ENCODE measurements at places on chromosomes 2 and 18.

DNA sequence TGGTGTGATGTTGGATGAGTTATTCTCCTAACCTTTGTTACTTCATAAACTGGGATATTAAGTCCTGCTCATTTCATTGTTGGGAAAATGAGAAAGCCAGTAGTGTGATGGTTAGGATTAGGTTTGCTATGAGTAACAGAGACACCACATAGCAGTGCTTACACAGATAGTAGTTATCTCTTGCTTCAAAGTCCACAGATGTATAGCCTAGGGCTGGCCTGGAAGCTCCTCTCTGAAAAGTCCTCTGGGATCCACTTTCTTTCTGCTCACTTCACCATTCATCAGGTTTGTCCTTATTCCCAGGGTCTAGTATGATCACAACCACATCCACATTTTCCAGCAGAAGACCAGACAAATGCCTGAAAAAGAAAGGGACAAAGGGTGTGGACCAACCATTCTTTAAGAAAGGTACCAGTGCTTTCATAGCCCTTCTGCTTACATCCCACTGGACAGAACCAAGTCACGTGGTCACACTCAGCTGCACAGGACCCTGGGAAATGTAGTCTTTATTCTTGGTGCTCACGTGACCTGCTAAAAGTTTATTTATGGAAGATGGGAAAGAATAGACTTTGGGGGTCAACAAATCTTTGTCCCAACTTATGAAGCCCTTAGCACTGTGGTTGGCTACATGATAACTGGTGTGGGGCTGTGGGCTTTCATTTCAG, 108.9 kb downstream of the INSIG2 start:
- no peak for DNase-seq

GRCh38 chr2:69947325-69947931, 14.0 kb downstream of the ASPRV1 start:
- DNase-seq: no peak

DNA sequence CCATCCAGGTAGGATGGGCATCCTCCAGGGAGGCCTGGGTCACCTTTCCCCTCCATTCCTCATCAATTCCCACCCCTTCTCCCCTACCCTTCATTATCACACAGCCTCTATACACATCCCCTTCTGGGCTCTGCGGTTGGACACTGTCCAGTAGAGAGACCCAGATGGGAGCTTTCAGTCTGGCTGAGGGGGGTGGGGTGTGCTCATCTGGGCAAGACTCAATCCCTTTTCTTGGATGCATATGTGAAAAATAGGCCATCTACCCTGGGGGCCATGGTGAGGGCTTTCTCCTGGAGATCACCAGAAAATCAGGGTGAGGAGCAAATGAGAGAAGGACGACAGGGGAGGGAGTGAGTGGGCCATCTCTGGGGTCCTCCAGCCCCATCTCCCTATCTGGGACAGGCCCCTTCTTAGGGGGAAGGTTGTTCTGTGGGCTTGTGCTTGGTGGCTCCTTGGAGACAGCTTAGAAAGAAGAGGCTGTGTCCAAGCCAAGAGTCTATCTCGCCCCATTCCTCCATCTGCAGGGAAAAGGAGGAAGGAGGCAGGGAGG, 160.1 kb downstream of the DYSF start:
- no peak for DNase-seq

- DNase-seq: no peak
Observed at GRCh38 chr18:9947248-9947647, 33.4 kb downstream of the VAPA start.

- no peak for DNase-seq
Observed at GRCh38 chr2:188604579-188604978, 312.9 kb downstream of the GULP1 start.

DNA sequence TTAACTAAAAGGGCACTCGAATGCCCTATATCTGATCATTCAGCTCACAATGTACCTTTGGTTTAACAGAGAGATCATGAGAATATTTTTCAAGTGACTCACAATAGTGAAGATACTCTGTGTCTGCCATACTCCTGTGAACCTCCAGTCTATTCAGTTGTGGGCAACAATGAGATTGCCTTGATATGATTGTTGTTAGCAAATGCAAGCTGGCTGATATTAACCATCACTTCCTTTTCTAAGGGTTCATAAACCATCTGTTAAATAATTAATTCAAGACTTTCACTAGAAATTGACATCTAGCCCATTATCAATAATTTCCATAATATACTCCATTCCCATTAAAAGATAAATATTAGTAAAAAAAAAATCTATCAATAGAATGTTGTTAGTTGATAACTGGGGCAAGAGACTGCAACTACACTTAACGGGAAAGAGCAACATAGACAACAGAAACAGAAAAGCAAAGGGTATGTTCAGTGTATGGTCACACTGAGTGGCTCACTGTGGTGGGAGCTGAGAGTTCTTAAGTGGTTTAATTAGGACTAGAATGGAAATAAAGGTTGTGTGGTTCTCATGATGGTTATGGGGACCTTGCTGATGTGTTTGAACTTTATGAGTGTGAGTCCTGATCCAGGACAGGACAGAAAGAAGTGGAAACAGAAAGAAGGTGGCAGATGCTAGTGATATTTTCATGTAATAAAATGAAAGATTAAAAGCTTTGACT, 11.9 kb downstream of the IL18RAP start:
- DNase-seq: no peak

- no peak for DNase-seq
Observed at GRCh38 chr2:9527995-9528787, 27.4 kb downstream of the ADAM17 start.

GRCh38 chr2:32427672-32428610, 71.1 kb downstream of the BIRC6 start:
- no peak for DNase-seq

DNA sequence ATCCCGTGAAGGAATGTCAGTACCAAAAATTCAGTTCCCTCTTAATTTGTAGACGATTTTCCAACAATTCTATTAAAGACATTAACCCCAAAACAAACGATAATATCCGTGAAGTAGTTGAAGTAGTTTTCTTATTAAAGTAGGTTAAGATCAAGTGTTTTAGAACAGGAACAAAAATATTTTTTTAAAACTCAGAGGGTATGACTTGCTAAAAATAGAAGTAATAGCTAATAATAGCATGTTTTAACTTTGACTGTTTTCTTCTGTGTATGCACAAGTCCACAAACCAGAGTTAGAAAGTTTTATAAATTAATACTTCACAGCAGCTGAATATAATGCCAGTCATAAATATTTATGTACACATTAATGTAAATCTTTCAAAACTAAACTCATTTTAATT, 2.4 kb downstream of the DNAJC10 start:
- no peak for DNase-seq

GRCh38 chr18:44123743-44124142, 556.9 kb upstream of the SETBP1 start:
- no peak for DNase-seq

GRCh38 chr2:223269386-223269785, 217.4 kb downstream of the KCNE4 start:
- DNase-seq: no peak

DNA sequence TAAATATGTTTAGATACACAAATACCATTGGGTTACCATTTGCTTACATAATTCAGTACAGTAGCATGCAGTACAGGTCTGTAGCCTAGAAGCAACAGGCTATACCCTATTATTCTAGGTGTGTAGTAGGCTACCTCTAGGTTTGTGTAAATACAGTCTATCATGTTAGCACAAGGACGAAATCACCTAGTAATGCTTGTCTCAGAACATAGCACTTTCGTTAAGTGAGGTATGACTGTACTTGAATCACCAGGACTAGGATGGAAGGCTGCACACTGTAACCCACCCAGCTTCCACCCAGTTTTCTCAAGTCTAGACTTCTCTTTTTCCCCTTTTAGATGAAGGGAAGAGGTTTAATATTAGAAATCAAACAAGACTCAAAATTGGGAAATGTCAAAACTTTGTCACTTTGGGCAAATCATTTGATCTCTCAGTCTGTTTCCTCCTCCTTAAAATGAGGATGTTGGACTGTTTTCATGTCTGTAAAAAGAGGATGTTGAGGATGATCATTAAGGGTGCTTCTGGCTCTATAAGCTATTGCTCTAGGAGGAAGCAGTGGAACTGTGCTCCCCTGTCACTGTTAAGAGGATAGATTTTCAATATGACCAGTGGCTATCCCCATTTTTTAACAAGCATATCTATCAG, 3.7 kb upstream of the SOCS6 start:
- no peak for DNase-seq

- no peak for DNase-seq
Observed at GRCh38 chr2:111226876-111227700, 106.4 kb downstream of the BCL2L11 start.

DNA sequence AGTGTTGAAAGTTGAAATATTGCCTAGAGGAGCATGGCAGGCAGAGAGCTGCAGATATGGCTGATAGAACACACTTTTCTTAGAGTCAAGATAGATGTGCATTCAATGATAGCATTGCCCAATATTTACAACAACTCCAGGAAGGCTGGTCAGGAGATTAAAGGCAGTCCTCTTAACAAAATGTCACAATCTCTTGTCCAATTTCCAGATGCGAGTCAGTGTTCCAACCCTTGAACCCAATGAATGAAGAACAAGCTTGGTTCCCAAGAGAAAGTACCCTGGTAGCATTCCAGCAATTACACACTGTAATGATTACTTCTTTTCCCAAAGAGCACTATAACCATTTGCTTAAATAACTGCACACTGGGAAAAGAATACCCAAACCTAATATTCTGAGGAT, 839.4 kb upstream of the VRK2 start:
- DNase-seq: no peak

DNA sequence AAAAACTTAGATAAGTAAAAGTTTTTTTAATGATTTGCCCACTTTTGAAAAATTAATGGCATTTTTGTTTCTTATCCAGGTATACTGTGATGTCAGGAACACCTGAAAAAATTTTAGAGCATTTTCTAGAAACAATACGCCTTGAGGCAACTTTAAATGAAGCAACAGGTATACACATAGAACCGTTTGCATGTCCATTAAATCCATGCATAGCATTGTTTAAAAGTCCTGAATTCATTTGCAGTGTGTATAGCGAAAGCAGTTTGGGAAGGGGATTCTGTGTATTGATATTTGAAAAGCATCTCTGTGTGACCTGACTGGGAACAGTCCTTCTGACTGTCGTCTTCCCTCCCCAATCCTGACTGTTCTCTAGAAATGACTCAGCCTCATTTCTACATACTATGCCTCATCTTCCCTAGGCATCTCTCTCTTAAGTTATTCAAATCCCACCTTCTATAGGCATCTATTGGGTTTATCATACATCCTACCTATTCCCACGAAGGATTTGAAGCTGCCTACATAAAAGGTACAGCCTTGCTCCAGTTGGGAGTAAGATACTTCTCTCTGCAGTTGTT, 79.2 kb upstream of the MAP3K20 start:
- no peak for DNase-seq

DNA sequence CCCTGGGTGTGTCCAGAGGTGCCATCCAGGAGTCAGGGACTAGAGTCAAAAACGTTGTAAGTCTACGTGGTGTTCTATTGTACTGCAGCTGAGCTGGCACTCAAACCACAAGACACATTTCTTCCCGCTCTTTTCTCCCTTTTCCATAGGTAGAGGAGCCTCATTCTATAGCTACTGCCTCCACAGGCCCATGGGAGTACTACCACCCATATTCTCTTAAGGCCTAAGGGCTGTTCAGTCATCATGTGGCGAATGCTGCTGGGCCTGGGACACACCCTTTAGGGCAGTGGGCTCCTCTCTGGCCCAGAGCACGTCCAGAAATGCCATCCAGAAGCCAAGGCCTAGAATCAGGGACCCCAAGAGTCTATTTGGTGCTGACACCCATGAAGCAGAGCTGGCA, 1271.7 kb downstream of the CNTNAP5 start:
- no peak for DNase-seq

DNA sequence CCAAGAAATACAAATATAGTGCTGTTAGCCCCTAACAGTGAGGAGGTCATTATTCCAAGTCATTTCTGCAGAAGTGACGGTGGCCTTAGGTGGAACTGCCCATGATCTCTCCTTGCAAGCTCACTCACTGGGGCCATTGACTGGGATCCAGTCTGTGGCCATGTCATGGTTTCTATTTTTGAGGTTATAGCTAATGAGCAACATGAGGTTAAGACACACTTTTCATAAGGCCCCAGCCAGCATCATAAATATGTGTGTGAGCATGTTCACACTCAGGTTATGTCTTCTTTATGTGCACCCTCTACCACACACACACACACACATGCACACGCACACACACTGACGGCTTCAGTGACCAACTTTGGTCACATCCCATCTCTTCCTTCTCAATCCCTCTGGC, 484 bp downstream of the AFF3 start:
- no peak for DNase-seq

DNA sequence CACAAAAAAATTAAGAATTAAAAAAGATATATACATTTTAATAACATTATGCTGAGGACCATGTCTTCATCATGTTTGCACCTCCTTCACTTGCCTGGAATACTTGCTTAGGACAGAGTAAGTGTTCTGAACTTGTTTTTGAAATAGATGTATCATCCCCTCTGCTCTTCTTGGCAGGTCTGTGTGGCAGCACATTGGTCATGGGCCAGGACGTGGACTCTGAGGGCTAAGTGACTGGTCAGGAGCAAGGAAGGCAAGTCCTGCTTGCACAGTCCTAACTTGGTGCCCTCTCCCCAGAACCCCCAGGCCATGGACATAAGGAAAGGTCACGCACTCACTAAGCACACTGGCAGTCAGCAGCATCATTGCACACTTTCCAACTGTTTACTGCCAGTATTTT, 95.8 kb downstream of the PTPRM start:
- no peak for DNase-seq

DNA sequence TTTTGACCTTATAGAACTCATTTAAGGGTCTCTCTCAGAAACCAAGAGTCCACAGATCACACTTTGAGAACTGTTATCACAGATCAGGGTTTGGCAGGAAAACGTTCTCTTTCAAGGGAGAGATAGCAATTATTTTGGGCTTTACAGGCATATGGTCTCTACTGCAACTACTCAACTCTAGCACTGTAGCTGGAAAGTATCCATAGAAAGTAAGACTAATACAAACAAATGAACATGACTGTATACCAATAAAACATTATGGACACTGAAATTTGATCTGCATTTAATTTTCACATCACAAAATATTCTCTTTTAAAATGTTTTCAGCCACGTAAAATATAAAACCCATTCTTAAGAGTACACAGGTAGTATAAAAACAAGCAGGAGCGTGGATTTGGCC, 100.5 kb downstream of the TRIP12 start:
- DNase-seq: no peak

- DNase-seq: no peak
Observed at GRCh38 chr2:73089270-73090030, 17.9 kb upstream of the SFXN5 start.

DNA sequence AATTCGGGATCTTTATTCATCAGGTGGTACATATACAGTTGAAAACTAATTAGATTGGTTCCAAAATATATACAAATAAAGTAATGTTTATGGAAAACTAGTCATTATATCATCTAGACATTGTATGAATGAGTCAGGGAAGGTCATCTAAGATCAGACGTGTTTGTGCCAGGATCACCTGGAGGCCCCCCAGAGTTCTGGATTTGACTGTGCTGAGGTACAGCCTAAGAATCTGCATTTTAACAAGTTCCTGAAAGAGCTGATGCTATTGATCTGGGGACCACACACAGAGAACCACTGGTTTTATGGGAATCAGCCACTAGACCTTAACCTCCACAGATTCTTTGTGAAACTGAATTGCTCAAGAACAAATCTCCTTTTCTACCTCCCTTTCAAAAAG, 43.2 kb downstream of the PARD6G start:
- DNase-seq: no peak

- no peak for DNase-seq
Observed at GRCh38 chr2:112606547-112606946, 22.1 kb downstream of the CHCHD5 start.

Data from stimulated activated CD4-positive, alpha-beta T cell treated with anti-CD3 and anti-CD28 coated beads, TNF-alpha, amount 100 ng/mL, for 1 hour (primary cell).